Fibroblast of the conjunctiva (primary cell): ENCODE measurements at places on chromosomes 1 and 21.

- DNase-seq, result no peak
Observed at GRCh38 chr1:85297538-85297854, 21.1 kb upstream of the BCL10 start.

GRCh38 chr1:235673981-235674380 lies 24.4 kb upstream of the GNG4 start:
- DNase-seq, result no peak

DNA sequence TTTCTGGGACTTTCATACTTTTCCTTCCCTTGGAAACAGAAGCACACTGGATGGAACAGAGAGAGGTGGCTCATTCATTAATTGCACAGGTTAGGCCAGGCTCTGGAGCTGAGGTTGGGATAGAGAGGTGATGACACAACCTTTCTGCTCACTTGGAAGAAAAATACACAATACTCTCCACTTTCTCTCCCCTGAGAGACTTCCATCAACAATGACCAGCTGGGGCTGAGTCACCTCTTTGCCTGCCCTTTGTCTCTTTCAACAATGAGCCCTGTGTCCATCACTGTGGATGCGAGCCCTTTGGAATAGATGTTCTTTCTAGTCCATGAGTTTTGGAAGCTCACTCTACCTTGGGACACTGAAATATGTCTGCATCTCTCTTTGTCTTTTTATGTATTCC lies 43.1 kb downstream of the ATP2B4 start:
- DNase-seq, result peak; percentile 21

GRCh38 chr1:166924823-166925541 lies 48.9 kb upstream of the TADA1 start:
- DNase-seq, result no peak

GRCh38 chr1:60376196-60376595 lies 302.6 kb upstream of the C1orf87 start:
- DNase-seq, result no peak

GRCh38 chr1:55997536-55997935 lies 581.8 kb downstream of the PLPP3 start:
- DNase-seq, result peak; percentile 48

DNA sequence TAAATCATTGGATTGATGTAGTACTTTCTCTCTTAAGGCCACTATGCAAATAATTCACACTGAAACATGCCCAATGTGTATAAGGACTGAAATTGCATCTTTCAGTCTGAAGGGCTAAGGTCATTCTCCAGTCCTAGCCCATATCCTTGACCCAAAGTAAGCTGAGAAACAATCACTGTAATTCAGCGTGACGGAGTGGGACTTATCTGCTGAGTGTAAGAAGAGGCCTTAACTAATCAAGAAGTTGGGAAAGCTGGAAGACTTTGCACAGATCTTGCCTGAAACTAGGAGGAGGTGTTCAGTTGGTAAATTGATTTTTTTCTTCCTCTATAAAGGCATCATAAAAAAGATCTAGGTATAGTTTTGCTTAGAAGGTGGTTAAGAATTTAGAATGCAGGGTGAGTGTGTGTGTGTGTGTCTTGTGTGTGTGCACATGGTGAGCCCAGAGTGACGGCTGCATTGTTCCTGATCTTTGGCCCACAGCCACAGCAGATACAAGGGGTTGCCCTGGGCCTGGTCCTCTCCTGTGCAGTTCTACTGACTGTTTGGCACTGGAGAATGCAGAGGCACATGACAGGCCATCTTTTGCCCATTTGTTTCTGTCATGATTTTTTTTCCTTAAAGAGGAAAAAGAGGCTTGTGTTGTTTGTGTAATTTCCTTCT lies 13.3 kb upstream of the PPP2R5A start:
- DNase-seq, result no peak
